Islet precursor cell (in vitro differentiated cells): ENCODE measurements at places on chromosomes 11 and 22.
A peak's percentile ranks its signal among the peaks of the same experiment; 100 is the strongest.

DNA sequence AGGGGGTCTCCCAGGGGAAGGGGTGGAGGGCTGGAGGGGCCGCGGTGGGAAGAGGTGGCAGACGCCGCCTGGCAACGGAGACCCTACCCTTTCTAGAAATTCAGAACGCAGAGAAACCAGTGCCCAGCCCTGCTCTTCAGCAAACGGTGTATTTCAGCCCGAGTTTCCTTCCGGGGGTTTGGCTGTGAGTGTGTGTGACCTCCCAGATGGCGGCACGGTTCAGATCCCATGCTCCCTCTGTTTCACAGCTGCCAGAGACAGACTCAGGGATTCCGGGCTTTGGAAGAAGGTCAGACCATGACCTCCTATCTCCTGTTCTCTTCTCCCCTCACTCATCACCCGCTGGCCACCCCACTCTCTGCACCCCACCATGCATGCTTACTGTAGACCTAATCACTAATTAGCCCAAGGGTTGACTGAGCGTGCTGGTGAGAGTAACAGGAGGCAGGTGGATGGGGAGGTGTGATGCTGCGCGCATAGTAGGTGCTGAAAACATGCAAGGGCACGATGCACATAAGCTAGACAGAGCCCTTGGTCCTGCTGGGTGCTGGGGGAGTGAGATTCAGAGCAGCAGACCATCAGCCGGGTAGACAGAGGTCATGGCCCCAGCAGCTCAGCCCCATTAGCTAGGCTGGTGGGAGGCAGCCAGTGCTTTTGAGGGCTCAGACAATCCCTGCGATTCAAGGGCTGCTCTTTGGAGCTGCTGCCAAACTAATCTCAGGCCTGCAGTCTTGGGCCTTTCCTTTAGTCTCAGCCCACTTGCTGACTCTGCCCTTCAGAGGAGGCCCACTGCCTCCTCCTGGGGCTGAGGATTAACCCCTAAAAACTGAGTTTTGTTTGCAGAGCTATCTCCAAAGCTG, 256.5 kb upstream of the CADM1 start:
- DNase-seq: no peak

DNA sequence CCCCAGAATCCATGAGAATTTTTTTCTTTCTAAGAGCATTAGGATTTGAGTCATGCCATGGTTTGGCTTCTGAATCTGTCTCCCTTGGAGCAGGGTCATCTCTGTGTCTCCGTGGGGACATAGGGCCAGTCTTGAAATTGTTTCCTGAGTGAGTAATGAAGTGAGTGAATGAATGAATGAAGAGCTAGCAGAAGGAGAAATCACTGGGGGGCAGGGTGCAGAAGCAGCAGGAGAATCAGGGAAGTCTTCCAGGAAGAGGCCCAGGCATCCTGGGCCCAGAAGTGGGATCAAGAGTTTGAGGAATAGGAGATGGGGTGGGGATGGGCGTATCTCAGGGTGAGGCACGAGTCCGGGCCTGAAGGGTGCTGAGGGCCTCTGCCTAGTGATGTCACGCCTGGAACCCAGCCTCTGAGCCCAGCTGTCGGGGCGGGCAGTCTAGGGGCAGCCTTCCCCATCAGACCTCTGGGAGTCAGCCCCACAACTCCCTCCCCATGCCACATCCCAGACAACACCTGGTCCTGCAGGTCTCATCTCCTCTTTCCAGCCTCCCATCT, 12.5 kb upstream of the MGAT3 start:
- no peak for DNase-seq

DNA sequence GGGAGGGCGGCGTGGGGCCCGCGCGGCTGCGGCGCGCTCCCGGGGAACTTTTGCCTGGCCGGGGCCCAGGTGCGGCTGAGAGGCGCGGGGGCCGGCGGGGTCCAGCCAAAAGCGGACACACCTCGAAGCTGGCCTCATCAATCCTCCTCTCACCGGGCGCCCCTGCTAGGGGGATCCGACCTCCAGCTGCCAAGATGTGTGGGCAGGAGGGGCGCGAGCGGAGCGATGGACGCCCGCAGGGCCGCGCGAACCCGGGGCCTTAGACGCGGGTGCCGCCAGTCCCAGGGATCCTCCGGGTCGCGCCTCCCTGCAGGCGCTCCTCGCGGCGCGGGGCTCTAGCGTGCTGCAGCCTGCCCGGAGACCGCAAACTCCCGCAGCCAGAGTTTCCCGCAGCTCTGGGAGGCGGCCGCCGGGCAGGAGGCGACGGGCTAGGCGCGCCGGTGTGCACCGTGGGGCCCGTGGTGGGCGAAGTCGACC, 785 bp downstream of the IGSF9B start:
- DNase-seq: no peak

GRCh38 chr22:39808081-39808480, 85.5 kb downstream of the ENTHD1 start:
- DNase-seq: peak; percentile 71

GRCh38 chr22:23591201-23591791, 11.2 kb upstream of the IGLL1 start:
- peak; percentile 80 for DNase-seq

DNA sequence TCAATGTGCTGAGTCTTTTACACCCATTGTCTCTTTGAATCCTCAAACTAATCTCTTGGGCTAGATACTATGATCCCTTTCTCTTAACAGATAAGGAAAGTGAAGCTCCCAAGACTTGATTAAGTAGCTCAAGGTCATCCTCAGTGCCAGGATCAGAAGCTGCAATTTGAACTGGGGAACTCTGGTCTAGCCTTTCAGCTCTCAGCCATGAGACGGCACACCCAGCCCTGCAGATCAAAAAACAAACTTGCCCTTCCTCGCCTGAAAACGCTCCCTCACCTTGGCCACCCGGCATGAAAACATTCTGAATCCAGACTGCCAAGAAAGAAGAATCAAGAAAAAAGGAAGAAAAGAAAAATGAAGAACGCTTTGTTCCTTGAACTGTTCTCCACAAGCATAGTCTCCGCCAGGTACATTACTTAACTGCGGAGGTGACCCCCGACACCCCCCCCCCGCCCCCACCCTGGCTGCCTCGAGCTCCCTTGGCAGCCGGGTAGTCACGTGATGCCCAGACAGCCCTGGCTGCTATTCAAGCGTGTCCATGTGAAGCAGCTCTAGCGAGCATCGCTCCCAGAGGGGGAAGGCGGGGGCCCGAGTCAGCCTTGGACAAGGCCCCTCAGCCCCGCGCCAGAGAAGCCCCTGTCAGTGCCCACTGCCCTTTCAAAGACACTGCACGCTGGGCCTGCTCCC, 451.2 kb downstream of the MIAT start:
- DNase-seq: no peak

DNA sequence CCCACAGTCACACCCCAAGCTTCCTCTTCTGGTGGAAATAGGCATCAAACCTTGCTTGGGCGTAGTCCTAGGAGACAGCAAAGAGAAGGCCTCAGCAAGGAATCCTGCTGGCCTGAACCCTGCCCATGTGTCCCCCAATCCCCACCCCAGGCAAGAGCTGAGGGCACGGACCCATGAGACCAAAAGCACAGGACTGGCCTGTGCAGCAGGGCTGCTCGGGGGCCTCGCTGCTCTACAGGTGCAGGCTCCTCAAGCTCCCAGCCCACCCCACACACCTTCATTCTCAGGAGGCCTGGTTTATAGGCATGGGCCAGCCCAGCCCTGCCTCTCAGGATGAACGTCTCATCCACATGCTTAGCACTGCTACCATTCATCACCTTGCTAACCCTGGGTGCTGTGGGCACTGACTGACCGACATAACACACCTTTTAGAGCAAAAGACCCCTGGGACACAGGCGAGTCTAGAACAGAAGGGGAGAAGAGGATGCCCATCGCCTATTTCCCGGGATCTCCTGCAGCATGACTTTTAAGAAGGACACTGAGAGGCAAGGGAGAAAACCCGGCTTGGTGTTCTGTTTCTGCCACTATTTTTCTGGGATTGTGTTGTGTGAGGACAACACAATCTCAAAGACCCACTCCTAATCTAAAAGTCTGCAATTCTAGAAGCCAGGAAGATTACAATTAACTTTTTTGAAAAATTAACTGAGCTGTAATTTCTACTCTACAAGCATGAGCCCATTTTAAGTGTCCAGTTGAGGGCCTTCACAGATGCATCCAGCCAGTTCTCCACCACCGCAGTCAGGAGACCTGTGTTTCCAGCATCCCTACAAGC, 15.4 kb downstream of the TCIRG1 start:
- no peak for DNase-seq
